ENCODE measurements at places on chromosomes 3 and 15.

- DNase-seq = peak; percentile 50
These were observed 1.6 kb downstream of the TSC22D2 start for GRCh38 chr3:150409512-150410310.

DNA sequence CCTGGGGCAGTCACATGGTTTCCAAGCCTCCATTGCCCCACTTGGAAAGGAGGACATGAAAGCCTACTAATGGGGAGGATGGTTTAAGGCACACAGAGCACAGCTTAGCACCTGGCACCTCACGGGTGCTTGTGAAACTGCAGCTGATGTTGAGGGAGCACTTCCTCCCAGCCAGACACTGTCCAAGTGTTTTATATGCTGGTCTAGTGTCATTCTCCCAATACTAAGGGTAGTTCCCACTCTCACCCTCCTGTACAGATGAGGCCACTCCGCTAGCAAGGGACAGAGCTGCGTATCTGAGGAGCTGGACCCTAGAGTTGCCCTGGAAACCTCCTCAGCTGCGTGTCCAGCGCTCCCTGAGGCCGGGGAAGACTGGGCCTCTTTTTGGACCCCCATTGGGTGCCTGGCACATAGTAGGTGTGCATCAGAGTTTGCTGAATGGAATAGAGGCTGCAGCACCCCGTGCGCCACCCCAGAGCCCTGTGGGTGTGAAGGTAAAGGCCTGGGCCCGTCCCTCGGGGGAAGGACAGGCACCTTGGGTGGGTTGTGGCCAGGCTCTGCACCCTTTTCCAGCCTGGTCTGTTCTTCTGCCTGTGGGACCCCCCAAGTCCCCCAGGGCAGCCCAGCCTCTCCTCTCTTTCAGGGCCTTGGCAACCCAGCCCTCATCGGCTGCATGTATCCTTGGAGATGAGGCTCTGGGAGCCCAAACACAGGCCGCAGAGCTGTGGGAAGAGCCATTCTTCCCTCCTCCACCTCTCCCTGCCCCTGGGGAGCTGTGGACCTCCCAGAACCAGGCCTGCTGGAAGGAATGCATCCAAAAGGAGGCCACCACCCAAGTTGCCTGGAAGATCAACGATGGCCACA is 31.3 kb downstream of the DNASE1L3 start:
- no peak for DNase-seq

- no peak for DNase-seq
These were observed at the start of gene ALG1L2 for GRCh38 chr3:130081351-130081881. Gene ALG1L2, plus strand, starts transcription at chr3:130081831. Its CDS starts 186 bp downstream, at chr3:130082017.

DNA sequence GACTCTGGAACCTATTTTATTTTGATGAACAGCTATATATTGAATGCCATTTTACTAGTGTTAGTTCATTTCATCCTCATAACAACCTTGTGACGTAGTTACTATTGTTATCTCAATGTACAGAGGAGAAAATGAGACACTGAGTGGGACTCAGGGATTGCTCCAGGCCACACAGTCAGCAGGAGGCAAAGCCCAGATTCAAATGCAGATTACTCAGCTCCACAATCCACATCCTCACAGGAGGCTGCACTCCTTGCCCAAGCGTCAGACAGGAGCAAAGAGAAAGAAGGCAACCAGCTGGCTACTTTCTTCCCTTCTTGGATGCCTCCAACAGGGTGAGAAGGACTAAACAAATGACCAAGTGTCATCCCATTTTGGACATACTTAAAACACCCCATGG is 92.0 kb upstream of the CCDC54 start:
- DNase-seq = no peak

- peak; percentile 28 for DNase-seq
These were observed 17.3 kb downstream of the SUCNR1 start for GRCh38 chr3:151890721-151891141.

- DNase-seq = no peak
These were observed 409.8 kb upstream of the TMCO5A start for GRCh38 chr15:37524601-37525000.

DNA sequence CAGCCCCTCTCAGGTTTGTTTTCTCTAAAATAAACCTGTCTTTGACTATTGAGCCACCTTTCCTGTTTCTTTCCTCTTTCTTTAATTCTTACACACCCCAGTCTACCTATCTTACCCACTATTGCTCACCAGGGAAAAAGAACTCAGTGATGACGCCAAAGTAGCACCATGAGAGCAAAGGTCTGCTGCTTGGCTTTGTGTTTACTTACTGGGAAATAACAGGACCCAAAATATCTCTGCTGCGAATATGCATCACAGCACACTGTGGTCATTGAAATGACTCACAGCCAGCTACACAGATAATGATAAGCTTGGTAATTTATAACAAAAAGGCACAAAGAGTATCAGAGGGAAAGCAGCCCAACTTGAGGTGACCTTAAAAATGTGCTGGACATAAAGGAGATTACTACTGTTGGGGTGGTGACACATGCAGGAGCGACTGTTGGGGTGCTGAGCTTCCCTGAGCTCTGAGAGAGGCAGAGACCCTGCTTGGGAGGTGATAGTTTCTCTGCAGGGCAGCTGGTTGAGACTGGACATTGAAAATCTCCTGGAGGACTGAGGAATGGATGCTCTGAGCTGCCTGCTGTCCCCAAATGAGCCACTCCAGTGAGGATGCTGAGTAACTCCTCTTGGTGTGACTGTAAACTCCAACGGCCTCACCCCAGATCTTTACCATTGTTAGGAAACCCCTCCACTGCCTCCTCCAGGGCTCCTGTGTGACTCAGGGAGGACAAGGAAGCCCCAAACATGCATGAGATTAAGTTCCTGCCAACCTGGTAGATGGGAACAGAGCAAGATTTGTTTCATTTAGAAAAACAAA is 14.5 kb downstream of the EFCAB12 start:
- peak; percentile 58 for DNase-seq

- DNase-seq = no peak
These were observed 75.0 kb downstream of the HCN4 start for GRCh38 chr15:73293773-73294172.

DNA sequence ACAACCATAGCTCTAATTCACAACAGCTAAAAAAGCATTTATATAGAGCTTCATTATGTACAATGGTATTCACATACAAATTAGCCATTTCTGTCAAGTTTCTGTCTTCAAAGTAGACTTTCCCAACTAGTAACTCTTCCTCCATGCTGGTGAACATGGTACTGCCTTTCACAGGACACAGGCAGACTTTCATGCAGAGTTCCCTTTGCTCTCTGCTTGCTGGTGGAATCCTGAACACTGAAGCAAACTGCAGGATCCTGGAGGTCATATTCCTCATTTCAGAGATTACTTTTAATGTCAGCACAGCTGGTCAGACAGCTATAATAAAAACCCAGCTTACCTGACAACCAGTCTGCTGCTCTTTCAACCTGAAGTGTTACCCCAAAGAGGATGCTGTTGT is 53.6 kb downstream of the TASOR start:
- no peak for DNase-seq

GRCh38 chr15:33194237-33194636 is 277 bp downstream of the FMN1 start:
- peak; percentile 1 for DNase-seq

GRCh38 chr3:56157693-56158362 is 310.4 kb downstream of the ERC2 start:
- DNase-seq = peak; percentile 86

DNA sequence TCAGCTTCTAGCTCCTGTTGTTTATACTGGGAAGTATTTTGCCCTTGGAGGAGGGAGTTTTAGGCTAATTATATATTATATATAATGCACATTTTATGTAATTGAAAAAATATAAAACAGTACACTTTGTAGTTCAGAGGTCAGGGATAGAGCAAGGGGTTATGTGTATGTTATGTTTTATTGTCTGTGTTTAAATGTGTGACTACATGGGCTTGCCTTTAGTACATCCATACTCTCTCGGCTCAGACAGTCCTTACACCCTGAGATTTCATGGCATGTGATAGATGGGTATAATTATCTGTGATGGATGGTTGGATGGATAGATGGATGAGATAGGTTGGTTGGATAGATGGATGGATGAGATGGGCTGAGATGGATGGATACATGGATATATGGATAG is 17.4 kb upstream of the ST3GAL6 start:
- no peak for DNase-seq

GRCh38 chr15:89809093-89809786 is 5.4 kb downstream of the ANPEP start:
- no peak for DNase-seq

DNA sequence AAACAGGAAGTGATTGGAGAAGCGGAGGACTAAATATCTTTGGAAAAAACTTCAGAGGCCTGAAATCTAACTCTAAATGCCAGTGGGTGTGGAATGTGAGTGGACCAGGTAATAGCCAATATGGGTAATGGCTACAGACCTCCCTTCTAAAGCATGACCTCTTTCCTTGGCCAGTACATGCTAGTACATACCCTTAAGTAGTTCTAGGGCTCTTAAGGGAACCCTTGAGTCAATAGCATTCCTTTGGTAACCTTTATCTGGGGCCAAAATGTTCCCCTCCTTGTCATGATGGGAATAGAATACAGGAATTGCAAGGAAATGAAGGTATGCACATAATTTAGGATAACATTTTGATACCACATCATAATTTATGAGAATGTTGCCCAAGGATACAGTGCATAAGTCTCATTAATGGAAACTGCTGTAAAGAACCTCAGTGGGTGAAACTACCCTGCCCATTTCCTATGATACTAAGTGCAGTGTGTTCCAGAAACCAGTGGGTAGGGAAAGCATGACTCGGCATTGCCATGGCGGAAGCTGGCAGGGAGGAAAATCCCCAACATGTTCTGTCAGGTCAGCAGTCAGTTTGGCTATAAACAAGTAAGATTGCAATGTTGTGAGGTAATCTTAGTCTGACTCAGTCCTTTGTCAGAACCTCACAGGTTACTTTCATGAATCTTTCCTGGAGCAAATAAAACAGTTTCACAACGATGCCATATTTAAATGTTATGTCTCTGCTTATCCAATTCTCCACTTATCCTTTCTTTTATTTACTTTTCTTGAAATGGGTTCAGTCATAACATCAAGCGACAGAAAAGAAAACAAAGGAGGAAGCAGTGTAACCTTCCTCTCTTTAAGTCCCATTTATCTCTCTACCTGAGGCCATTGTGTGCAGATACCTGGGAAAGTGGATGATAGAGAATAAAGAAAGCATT is 23.5 kb upstream of the RAP2B start:
- peak; percentile 90 for DNase-seq

- DNase-seq = no peak
These were observed 64.6 kb downstream of the CPN2 start for GRCh38 chr3:194286375-194287146.

DNA sequence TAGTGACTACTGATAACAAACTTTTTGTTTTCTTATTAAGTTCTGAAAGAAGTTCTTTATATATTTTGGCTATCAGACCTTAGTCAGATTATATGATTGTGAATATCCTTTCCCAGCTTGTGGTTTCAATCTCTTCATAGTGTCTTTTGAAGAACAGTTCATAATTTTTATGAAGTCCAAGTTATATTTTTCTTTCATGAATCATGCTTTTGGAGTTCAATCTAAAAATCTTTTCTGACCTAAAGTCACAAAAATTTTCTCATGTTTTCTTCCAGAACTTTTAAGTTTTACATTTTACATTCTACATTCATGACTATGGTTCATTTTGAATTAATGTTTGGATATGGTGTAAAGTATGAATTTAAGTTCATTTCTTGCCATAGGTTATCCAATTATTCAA is 34.2 kb upstream of the OCA2 start:
- no peak for DNase-seq

- DNase-seq = peak; percentile 95
These were observed 35.6 kb upstream of the LIPC start for GRCh38 chr15:58396181-58396580.

- peak; percentile 13 for DNase-seq
These were observed 51.9 kb downstream of the HOMER2 start for GRCh38 chr15:82900511-82901060.

GRCh38 chr15:46768287-46768686 is 949.0 kb upstream of the SEMA6D start:
- no peak for DNase-seq

DNA sequence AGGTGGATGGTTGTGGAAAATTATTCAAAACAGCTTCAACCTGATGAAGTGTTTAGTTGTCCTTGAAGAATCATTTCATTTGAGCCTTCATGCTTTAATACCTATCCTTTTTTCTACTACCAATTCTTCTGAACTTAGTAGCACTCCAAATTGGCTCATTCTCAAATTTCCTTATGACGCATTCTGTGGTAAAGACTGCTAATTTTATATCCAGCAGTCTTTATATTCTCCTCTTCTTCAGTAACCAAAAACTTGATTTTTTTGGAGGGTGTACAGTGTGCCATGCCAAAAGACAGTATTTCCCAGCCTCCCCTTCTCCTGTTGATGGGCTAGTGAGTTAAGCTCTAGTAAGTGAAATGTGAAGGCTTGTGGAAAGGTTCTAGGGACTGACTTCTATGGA is 25.2 kb downstream of the CGNL1 start:
- DNase-seq = peak; percentile 18

- peak; percentile 81 for DNase-seq
These were observed 880.8 kb downstream of the ROBO1 start for GRCh38 chr3:78887029-78887428.

GRCh38 chr3:74636981-74637380 is 22.5 kb upstream of the CNTN3 start:
- DNase-seq = peak; percentile 41

DNA sequence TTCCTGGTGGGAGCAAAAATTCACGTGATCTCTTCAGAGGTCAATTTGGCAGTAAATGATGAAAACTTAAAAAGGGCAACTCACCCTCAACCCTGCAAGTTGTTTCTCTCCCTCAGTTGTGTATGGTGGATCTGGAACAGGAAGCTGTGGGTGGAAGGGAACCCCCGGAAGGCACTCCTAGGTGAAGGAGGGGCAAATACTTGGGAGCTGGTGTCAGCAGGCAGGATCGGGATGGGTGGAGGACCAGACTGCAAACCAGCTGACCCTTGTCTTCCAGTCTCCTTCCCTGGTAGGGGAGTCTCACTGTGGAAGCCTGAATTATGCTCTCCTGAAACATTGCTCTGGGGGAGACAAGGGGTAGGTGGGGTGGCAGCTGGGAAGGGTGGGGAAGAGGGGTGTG is 33.5 kb downstream of the PRR23E start:
- peak; percentile 52 for DNase-seq

GRCh38 chr15:83476066-83476465 is 28.9 kb downstream of the SH3GL3 start:
- DNase-seq = no peak

DNA sequence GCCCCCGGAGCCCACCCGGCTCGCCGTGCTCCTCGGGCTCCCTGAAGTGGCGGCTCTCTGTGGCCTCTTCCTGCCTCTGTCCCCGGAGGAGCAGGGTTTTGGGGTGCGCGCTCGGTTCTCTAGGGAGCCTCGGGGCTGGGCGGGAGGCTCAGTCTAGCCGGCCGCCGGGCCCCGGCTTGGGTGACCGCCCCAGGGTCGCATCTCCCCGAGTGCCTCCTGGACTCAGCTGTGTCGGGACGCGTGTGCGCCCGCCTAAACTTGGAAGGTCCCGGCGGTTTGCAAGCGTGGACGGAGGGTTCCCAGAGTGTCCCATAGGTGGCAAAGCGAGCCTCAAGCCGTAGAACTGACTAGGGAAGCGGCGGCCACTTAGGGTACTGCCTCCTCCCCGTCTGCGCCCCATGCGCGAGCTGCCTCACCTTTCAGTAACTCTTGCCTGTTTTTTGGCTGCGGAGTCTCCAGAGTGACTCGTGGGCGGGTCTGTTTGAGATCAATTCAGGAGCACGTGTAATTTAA is 601 bp downstream of the ACTL6A start:
- DNase-seq = peak; percentile 73

Data from AG10803 (cell line).